ENCODE measurements at places on chromosomes 5 and 9.

DNA sequence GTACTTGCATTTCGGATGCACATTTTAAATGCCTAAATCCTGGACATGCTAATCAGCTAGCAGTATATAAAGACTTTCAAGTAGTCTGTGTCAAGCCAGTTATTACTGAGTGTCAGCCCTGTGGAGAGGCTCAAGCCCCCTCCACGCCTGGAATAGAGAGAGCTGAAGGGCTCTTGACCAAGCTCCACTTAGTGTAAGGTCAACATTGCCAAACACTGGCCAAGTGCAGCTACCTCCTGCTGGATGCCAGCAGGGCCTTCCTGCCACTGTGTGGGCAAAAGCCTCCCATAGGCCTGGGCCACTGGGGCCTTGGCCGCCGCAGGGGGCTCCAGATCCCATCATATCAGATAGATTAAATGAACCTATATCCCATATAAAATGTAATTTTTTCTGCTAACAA, 239.4 kb upstream of the PANK3 start:
- DNase-seq = no peak

DNA sequence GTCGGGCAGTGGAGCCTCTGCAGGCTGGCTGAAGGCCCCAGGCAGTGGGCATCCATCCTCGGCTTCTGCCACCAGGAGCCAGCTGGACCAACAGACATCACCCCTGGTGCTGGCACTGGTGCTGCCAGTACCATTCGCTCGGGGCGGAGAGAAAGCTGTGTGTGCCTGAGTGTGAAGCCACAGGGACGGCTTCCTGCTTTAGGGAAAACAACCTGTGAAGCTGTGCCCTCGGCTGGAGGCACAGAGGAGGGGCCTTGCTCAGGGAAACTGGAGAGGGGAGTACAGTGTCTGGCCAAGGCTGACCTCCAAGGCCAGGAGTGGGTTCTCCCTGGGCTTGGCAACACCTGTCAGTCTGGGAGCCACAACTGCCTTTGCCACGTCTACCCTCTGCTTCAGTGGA, 38.3 kb downstream of the NEK6 start:
- no peak for DNase-seq

DNA sequence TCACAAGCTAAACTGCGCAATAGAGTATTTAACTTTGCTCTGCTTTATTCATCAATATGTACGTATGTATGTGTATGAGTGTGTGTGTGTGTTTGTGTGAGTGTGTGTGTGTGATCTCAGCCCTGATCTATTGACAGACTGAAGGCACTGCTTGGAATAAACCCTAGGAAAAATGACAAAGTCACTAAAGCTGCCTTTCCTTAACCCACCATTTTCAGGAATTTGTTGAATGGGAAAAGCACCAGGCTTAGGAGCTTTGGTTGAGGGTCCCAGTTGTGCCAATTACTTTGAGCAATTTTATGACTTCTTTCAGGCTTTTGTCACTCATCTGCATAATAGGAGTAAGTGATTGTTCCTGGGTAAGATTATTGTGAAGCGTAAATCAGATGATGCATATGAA, 108.6 kb upstream of the TLR4 start:
- no peak for DNase-seq

DNA sequence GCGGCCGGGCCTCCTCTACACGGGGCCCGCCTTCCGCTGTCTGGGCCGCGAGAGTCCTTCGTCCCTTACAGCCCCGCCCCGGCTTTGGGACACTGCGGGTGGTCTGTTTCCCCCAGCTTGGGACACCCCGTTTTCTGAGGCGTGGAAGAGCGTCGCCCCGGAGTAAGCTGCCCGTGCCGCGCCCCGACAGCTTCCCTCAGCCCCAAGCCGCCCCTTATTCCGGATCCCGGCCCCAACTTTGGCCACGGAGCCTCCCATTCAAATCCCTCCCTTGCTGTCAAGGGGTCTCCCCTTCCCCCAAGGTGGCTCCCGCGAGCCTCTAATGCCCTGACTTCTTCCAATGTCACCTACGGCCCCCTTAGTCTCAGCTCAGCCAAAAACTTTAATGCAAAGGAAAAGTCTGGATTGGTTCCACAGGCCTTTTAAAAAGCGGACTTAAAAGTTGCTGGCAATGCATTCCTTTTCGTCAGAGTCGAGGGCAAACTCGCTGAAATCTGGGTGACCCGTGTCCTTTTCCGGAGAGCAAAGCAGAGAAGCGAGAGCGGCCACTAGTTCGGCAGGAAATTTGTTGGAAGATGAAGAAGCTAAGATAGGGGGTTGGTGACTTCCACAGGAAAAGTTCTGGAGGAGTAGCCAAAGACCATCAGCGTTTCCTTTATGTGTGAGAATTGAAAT, 19.8 kb downstream of the EXOSC2 start:
- DNase-seq = no peak

GRCh38 chr9:135201711-135202110, 114.2 kb downstream of the OLFM1 start:
- DNase-seq = no peak

- no peak for DNase-seq
These were observed 83.4 kb upstream of the IQGAP2 start for GRCh38 chr5:76319673-76320072.

DNA sequence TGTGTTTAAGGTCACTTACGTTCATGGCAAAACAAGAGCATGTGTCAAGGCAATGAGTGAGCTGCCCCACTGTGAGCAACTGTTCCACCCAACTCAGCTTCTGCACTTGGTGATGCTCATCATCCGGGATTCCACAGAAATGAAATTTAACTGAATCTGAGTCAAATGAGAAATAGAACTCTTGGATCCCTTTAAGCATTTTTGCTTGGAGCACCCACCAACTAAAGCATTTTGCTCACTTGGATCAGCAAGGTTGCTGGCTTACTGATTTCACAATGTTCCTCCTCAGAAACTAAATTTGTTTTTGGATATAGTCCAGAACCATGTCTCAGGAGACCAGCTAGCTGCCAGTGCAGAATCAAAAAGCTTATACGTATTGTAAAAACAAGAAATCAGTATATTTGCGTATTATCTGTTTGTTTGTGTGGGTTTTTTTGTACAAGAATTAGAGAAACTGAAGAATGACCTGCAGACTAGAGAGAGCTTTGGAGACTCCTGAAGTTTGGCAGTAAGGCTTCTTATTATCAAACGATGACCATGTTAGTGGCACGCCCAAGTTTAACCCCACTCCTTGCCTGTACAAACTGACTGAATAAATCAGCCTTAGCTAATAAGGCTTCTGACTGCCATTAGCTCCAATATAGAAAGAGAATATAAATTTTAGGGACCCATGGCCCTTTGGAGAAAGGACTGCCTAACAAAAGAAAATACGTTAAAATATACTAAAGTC, 153.8 kb upstream of the FST start:
- no peak for DNase-seq

- DNase-seq = no peak
These were observed 3.6 kb upstream of the B4GALT1 start for GRCh38 chr9:33170464-33171415.

GRCh38 chr5:66789434-66789833, 193.2 kb downstream of the MAST4 start:
- DNase-seq = no peak

GRCh38 chr5:159905496-159905895, 10.8 kb upstream of the ADRA1B start:
- DNase-seq = no peak

- no peak for DNase-seq
These were observed 16.6 kb downstream of the USP20 start for GRCh38 chr9:129851821-129852220.

DNA sequence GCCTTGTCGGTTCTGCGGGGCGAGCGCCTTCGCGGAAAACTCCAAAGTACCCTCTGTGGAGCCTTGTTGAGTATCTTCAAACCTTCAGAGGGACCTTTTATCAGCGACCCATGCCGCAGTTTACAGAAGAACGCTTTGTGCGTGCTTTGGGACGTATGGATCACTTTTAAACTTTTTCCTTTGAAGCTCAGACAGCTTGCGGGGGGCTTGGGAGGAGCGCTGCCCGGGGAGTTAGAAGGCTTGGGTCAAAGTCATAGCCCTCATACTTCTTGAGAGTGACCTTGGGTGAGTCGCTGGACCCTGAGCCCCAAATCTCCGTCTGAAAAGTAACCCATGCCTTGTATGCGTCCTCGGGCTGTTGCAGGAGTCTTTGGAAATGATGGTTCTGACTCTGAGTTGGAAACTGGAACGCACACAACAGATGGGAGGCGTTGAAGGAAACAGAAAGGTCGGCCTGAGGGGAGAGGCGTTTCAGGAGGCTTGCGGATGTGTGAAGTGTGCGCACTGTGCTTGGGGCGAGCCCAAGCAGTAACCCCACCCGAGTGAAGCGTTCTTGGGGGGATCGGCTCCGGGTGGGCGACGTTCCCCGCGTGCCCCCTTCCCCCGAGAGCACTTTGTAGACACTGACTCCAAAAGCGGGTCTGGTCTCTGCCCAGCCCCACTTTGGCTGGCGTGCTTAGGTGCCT, 661 bp upstream of the SLC25A51 start:
- no peak for DNase-seq

DNA sequence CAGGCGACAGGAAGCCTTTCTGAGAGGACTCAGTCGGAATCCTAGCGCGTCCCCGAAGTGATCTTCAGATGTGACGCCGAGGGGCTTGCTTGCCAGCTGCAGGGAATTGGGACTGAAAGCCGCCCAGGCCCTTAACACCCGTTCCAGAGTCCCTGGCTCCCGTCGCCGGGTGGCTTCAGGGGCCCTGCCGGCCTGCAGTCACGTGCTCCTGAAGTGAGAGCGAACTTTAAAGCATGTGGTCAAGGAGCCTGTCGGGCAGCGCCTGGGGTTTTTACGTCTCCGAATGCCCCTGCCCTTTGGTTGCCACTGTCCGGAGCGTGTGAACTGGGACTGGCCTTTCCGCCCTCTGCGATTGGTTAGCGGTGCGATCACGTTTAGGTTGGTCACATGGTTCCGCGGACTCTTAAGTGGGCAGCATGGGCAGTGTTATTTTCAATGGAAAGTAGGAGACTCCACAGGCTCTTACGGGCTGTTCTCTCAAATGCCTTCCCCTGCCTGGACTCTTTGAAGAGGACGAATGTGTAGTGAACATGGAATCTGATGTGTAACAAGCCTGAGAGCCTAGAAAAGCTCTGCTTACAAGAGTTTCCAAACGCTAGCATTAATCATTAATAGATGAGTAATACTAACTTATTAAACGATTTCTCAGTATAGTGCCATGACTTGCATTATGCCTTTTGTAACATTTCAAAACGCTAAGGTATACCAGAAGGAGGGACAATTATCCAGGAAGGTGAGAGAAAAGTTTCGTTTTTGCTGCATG, 1.9 kb downstream of the VLDLR start:
- no peak for DNase-seq

DNA sequence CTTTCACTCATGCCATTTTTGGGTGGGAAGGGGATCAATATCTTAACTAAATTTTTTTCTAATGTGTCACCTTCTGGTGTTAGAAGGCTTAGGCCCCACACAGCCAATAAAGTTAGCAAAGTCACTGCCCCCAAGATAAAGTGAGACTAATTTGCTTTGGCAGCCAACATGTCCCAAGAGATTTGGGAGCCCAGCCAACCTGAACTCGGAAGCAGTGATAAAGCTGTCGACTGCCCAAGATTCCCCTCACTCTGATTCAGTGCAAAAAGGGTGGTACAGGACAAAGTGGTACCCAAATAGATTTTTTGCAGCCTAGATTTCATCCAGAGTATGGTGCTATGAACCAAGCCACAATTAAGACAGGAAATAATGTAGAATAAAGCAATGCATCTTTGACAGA, 572.5 kb upstream of the ARRDC3 start:
- no peak for DNase-seq

DNA sequence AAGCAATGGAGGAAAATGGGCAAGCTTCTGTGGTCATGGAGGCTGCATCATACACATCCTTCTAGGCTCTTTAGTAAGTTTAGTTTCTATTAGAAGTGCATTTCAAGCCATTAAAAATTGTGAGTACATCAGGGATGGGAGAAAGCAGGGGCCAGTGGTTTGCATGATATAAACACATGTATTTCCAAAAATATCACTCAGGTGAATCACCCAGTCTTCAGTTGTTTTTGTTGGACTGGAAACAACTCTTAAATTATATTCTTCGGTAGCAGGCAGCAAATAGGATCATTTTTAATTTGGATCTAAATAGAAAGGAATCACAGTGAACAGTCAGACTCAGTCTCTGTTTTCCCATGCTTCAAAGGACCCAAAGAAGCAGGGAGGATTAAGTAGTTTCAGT, 657.9 kb downstream of the TLR4 start:
- no peak for DNase-seq

- DNase-seq = no peak
These were observed 17.1 kb upstream of the POU4F3 start for GRCh38 chr5:146321571-146321970.

DNA sequence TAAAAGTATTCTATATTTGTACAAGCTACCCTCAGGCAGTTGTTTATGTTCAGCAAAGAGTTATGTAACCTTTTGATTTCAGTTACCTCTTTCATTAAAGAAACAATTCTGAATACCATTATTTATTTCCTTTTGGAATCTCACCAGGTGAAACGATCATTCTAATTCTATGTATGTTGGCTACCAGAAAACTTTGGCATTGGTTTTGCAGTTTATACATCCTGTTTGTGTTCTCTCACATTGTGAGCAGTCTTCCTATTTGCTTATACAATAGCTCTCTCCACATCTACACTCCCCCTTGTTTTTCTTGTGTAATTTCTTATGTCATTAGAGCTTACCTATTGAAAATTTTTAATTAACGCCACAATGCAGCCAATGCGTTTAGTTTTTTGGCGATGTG, 276.0 kb upstream of the MPDZ start:
- DNase-seq = no peak

DNA sequence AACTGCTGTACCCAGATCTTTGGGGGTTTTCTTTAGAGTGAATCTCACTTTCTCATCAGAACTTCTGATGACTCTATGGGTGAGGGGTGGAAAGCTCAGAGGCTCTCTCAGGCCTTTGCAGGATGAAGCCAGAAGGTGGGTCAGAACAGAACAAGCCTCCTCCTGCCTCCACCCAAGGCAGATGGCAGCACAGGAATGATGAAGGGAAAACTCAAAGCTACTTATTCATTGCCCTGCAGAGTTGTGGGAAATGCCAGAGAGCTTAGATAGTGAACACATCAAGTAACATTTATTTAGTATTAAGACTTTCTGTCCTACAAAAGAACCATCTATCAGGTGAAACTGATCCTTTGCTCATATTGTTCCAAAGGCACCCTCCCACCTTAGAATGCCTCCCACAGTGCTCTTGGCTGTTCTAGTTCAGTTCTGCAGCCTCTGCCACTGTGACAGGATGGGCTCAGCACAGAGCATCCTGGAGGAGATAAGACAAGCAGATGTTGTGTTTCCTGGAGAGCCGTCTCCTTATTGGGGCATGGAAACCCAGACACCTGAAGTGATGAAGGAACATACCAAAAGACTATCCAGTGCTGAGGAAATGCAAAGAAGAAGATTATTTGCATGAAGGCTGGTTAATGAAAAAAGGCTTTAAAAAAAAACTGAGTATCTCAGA, 146.6 kb downstream of the ADAMTS12 start:
- no peak for DNase-seq

GRCh38 chr9:110156902-110157301, 51.1 kb downstream of the C9orf152 start:
- DNase-seq = no peak

- no peak for DNase-seq
These were observed 7.4 kb downstream of the GALNT10 start for GRCh38 chr5:154197801-154198491.

- DNase-seq = no peak
These were observed 74.7 kb upstream of the ELL2 start for GRCh38 chr5:96036301-96036700.

- no peak for DNase-seq
These were observed 16.6 kb downstream of the FAT2 start for GRCh38 chr5:151574444-151574996.

GRCh38 chr9:92656537-92656925, 13.4 kb downstream of the IPPK start:
- no peak for DNase-seq

GRCh38 chr9:5389109-5389732, 48.5 kb downstream of the PLGRKT start:
- no peak for DNase-seq
